ENCODE measurements at places on chromosomes 12 and 14.

GRCh38 chr12:105783983-105784947 is 354.5 kb downstream of the NUAK1 start:
- no peak for DNase-seq

- no peak for DNase-seq
Measured at GRCh38 chr14:101220921-101221510, 317.5 kb upstream of the RTL1 start.

- no peak for DNase-seq
Measured at GRCh38 chr12:111204788-111205241, 164.1 kb downstream of the PHETA1 start.

- DNase-seq, result no peak
Measured at GRCh38 chr12:32893458-32893857, 3.1 kb downstream of the PKP2 start.

DNA sequence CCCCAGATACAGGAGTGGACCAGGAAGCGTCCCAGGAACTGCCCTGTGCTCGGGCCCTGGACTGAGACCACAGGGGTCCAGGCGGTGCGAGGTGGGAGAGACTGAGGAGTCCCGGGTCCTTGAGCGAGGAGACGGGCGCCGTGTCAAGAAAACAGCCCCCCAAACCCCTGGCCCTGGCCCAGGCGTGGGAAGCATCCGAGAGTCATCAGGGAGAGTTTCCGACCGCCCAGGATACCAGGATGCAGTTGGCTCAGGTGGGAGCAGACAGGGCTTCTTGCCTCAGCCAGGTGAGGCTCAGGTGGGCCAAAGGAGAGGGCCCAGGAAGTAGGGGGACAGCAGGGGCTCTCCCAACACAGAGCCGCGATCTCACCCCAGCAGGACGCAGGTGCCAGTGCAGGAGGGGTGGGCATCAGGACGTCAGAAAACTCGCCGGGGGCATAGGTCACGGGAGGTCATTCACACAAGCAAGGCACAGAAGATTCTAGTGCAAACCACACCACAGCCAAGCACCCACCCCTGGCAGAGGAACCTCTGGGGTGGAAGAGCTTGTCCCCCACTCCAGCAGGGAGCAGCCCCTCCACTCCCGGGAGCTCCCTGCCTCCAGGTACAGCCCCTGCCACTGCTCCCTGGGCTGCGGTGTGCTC is 102.5 kb upstream of the EIF5 start:
- no peak for DNase-seq

- no peak for DNase-seq
Measured at GRCh38 chr14:22811722-22812121, 3.5 kb downstream of the SLC7A7 start.

GRCh38 chr14:68638141-68638999 is 154.5 kb downstream of the ZFP36L1 start:
- no peak for DNase-seq

DNA sequence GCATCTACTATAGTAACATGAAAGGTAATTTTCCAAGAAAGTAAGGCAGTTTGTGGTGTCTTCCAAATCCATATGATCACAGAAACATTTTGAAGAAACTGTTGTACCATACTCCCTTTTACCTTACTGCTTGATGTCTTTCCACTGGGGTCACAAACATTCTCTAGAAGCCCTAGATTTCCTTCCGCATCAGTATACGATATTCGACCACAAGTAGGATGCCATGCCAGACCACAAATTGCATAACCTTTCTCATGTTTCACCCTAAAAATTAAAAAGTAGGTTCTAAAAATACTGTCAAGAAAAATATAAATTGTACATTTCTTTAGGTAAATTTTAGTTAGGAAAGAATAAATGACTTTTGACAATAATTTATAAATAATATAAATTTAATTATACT is 26.5 kb downstream of the WDHD1 start:
- no peak for DNase-seq

DNA sequence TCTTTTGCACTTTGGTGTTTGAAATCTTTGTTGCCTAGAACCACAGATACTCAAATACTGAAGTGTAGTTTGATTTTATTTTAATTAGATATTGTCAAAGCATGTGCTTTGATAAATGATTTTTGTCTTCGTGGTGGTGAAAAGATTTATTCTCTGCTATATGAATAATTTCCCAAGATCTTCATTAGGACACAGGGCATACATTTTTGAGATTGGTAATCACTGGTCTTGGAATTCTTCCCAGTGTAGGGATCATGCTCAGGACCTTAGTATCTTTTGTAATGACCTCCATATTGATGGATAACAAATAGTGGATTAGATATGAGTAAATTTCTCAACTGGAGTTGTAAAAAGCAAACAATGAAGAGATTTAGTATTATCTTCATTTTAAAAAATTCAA is 28.2 kb downstream of the TBK1 start:
- DNase-seq, result no peak

DNA sequence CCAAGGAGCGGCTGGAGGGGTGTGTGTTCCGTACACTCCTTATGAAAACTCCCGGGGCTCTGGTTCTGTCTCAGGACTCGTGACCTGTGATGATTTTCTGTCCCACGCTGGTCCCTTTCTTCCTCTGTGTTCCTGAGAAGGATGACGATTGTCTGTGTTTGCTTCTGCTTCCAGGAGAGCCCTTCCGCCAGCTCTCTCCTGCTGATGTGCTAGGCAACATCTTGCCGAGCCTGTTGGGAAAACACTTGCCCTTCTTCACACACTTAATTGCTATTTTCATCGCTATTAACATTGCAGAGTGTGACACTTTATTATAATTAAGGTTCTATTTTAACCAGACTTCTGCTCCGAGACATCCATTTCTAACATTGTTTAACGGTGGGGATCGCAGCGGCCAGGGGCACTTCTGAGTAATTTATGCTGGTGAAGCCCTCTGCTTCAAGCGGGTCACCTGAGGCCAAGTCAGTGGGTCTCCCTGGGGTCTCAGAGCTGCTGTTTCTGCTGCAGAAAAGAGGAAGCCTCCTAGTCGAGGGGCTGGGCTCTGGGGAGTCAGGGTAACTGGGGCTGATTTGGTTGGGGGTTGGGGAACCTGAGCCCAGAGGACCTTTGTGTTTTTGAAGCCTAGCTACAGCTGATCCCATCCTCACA is 88.6 kb downstream of the PRMT8 start:
- no peak for DNase-seq

DNA sequence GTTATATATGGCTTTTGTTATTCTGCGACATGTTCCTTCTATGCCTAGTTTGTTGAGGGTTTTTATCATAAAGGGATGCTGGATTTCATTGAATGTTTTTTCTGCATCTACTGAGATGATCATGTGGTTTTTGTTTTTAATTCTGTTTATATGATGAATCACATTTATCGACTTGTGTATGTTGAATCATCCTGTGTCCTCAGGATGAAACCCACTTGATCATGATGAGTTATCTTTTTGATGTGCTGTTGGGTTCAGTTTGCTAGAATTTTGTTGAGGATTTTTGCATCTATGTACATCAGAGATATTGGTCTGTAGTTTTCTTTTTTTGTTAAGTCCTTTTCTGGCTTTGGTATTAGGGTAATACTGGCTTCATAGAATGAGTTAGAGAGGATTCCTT is 291.2 kb downstream of the AKAP6 start:
- DNase-seq, result no peak

DNA sequence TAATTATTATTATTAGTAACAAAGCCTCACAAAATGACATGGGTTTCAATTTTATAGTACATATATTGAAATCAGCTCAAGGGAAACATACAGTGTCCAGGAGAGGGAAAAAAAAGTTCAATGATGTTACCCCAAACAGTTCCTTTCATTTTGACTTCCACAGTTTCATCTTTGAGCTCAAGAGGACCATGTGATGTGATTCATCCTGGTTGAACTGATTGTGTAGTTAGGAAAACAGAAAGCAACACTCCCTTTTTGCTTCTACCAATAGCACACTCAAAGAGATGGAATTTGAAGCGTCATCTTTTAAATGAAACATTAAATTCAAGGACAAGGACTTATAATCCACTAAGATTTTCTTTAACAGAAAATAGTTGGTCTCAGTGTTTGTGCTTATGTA is 461.0 kb downstream of the FOXG1 start:
- DNase-seq, result no peak

- no peak for DNase-seq
Measured at GRCh38 chr12:124539084-124540041, 28.0 kb downstream of the NCOR2 start.

DNA sequence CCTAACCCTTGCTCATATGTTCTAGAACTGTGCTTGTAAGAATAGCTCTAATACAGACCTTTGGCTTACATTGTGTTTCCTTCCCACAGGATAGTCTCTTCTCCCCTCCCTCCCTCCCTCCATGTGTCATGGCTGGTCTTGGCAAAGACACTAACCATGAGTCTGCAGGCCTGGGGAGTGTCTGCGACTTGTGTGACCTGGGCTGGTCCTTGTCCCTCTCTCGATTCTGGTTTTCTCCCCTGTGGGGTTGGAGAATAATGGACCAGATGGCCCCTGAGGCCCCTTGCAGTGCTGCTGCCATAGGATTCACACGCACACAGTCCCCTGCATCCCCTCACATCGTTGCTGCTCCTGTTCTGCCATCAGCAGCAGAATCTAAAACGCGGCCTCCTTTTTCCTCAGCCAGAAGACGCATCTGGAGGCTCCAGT is 30.3 kb downstream of the DEGS2 start:
- no peak for DNase-seq

GRCh38 chr12:8678661-8679111 is 16.1 kb upstream of the MFAP5 start:
- no peak for DNase-seq

GRCh38 chr12:111826992-111827391 is 15.0 kb upstream of the MAPKAPK5 start:
- no peak for DNase-seq
